Activated naive CD8-positive, alpha-beta T cell treated with anti-CD3 and anti-CD28 coated beads, Interleukin-2, amount 50 U/mL, for 16 hours (primary cell): ENCODE measurements at places on chromosomes 12 and 14.

GRCh38 chr12:106358396-106359241 lies 1.1 kb downstream of the POLR3B start:
- no peak for DNase-seq

DNA sequence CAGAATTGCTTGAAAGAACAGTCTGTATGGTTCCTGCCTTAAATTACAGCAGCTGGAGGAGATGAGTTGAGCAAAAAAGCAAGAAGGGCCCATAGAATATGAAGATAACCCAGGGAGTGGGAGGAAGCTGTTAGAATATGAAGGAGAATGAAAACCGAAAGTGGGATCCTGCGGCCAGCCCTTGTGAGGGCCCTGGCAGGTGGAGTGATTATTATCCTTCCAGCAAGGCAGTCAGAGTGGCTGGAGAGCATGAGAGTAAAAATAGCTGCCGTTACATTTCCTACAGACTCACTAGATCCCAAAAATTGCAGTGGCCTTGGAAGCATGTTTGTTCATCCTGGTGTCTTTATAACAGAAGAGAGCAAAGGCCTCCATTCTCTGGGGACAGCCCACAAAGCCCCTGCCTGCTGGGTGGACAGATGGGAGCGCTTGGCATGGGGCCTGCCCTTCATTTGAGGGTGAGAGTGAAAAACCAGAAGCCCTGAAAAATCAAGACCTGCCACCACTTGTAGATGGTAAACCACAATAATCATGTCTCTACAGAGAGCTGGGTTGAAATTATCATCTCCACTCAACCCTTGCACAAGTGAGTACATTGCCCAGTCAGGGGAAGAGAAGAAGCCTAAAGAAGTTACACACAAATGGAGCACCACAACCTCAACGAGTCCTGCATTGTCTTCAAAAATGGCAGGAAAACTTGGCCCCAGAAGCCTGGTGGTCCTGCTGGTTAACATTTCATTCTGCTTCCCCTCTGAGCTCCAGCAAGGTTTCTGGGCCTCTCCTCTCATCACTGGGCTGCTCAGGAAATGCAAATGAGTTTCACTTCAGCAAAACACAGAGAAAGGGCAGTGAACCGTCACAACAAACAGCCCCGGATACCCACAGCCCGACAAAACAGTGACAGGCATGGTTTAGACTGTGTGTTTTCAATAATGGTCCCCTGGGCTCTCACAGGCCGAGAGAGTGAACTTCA lies 20.5 kb downstream of the ZDHHC22 start:
- DNase-seq, result no peak

GRCh38 chr12:130849561-130850417 lies 10.7 kb upstream of the STX2 start:
- no peak for DNase-seq

DNA sequence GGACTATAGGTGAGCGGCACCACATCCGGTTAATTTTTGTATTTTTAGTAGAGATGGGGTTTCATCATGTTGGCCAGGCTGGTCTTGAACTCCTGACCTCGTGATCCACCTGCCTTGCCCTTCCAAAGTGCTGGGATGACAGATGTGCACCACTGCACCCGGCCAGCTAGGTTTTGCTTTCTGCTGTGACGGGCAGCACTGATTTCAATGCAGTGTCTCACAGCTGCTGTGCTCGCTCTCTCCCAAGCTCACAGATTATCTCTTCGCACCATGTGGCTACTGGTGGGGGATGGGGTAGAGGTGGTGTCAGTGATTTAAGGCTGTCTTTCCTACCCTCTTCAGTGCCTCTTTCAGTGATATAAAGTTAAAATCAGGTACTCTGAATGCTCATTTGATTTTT lies 909.1 kb downstream of the TRHDE start:
- no peak for DNase-seq

DNA sequence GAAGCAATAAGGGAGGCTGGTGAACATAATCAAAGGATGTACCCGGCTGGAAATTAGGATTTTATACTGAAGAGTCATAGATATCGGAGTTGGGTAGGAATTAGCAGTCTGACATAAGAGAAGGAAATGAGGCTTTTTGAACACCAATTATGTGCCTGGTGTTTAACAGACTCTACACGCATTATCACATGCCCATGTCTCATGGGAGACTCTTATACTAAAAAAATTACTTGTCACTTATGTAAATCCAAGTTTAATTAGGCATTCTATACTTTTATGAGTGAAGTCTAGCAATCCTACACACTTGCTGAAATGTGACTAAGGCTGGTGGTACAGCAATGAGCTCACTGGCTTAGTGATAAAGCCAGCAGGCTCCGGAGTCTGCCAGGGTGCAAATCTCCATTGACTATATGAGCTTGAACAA lies 93.5 kb downstream of the NUAK1 start:
- no peak for DNase-seq

DNA sequence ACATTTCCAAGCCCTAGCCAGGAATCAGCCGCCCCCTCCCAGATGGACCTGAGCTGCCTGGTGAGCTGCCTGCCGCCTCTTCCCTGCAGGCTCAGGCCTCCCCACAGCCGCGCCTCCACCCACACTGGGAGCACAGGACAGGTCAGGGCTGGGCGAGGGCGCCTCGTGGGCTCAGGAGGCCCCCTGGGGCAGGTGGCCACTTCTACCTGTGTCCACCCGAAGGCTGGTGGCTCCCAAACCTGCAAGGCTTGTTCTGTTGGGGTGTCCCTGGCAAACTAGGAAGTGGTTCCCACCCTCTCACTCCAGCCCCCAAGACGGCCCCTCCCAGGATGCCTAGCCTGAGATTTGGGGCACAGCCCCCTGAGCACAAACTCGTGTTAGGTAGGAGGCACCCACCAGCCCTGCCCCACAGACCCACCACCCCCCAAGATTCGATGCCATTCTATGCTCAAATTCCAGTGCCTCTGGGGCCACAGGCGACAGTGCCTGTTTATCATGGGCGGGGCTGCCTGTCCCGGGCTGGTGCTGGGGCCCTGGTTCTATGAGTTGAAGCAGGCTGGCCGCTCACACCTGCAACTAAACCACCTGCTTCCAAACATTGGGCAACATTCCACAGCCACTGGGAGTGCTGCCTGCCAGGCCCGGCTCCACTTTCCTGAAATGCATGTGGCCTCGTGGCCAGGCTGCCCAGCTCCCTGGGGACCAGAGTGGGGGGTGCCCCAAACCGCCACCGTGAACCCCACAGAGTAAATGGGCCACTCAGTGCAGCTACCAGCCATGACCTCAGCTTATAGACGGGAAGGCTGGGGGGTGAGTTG lies 6.8 kb downstream of the MMP17 start:
- no peak for DNase-seq

DNA sequence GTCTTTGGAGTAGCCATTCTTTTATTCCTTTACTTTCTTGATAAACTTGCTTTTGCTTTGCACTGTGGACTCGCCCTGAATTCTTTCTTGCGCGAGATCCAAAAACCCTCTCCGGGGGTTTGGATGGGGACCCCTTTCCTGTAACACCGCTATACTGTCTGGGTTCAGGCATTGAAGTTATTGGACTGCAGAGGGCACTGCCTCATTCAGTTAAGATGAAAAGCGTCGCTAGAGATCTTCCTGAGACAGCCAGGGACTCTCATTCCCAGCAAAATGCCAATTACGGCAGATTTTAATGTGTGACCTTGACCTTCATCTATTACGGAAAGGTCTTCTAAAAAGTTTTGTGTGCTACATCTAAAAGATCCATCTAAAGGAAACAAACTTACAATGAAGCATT lies 17.3 kb upstream of the RIMKLB start:
- DNase-seq, result no peak

DNA sequence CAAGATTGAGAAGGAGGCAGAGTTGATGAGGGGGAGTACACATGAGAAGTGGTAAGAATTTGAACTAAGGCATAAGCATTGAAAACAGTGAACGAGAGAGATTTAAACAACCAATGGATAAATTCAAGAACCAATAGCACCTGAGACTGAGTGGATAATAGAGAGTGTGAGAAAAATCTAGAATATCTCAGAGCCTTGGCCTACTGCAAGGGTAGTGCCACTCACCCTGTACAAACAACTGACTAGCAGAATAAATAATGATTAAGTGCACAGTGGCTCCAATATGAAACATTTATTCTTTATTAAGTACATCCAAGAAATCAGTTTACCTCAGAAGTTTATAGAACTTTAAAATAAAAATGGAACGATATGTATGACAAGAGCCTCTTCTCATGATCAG lies 54.4 kb downstream of the CAPS2 start:
- DNase-seq, result no peak

DNA sequence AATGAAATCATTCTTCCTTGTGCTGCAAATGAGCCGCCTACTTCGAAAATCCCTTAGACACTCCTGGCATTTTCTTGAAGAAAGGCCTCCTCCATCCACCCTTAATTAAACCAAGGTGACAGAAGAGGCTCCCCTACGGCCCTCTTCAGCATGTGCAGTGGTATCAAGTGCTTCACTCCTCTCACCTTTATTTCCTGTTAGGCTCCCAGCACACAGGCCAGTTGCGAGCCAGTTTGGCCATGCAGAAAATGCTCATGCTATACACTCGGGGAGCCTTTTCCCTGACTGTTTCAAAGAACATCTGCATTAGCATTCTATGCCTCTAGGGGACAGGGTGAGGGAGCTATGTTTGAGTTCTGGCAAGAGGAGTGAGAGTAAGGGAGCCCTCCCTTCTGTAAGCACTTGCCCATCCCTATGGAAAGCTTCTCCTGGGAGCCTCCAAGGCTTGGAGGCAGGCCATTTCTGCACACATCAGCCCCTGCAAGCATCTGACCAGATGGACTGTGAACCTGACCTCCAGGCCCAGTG lies 291.5 kb downstream of the RPS29 start:
- no peak for DNase-seq

DNA sequence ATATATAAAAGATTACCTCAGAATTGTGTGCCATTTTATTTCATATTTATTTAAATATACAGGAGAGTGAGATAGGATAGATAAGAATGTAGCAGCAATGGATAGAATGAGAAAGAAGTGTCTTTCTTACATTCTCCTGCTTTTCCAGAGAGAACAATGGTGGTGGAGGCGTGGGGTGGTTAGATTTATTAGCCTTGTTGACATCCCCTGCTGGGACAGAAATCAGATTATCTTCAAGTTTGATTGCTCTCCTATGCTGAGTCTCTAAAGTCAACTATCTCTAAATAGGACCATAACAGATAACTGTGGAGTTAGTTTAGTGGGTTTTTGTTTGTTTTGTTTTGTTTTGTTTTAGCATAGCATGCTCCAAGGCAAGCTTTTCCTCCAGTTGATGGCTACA lies 397.6 kb downstream of the LRFN5 start:
- no peak for DNase-seq

- no peak for DNase-seq
Measured at GRCh38 chr12:102800565-102800964, 116.5 kb downstream of the PAH start.

DNA sequence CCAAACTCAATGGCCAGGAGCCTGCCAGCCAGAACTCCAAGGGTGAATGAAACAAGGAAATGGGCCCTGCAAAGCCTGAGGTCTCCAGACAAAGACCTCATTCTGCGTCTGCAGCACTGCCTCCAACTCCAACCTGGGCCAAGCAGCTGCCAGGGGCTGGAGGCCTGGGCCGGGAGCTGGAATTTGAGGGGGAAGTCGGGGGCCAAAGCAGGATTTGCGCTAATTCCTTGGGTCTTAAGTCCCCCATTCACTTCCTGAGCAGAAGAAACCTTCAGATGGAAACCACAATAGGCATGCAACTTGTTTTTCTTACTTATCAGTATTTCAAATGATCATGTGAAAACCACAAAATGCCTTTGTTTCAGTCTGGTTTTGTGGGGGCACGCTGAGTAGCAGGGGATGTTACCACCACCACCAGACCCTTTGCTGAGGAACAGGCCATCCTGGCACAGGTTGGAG lies 23.0 kb upstream of the TC2N start:
- DNase-seq, result no peak

- DNase-seq, result no peak
Measured at GRCh38 chr12:12518464-12518845, 44.2 kb downstream of the DUSP16 start.

DNA sequence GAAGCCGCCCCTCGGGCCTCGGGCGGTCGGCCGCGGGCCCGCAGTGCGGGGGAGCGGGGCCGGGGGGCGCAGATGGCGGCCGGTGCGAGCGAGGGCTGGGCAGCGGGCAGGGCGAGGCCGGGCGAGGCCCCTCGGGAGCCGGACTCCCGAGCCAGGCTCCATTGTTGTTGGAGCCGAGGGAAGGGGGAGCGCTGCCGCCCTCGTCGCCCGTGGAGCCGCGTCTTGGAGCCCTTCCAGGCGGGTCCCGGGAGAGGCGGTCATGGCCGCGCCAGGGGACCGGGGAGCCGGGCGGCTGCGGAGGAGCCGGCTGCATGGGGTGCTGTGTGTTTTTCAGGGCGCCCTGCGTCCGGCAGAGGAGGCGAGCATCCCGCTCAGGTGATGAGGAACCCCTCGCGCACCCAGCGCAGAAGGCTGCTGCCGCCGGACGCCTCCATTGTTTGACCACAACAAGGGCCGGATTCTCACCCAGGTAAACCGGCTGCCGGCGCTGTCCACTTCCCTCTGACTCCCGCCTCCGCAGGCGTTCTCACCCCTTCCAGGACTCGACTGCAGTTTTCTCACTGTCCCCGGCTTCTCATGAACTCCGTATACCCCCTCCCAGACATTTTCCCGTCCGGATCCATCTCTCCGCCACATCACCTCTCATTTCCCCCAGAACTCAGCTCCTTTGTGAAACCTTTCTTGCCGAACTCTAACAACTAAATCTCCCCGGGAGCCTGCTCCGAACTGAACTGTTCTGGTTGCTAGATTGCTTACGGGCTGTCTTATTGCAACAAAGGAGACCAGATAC lies 732 bp downstream of the ZNF664 start:
- DNase-seq, result no peak

DNA sequence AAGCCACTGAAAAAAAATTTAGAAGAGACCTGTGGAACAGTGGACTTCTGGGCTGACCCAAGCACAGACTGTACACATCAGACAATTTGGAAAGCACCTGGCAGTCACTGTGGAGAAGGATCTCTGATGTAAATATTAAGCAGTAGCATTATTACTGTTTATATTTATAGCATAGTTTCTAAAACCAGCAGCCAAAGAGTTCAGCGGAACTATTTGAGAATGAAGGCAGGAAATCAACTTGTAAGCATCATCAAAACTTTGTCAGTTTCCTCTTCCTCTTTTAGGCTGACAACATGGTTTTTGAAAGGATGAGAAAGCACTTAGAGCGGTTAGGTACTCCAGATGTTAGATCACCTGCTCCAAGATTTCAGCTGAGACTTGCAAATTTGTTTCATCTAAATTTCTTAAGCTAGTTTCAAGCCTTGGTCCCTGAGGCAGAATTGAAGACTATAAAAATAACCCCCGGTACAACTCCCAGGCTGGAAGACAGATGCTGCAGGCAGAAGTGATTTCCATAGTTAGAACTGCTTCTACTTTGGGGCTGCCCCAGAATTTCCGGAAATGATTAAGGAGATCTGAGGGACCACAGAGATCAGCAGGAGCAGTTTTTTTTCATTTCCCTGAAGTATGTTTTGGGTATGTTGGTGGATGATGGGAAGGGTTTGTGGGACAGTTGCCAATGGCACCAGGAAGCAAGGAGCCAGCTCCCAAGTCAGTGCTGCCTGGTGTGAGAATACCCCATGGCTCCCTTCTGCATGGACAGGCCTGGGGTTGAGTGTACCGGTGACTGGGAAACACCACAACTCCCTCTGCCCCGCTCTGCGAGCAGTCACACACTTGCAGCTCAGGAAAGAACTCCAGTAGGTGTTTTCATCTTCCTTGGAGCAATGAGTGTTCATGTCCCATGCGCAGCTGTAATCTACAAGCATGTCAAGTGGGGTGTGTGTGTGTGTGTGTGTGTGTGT lies 354.5 kb downstream of the NUAK1 start:
- DNase-seq, result no peak
